ENCODE measurements at places on chromosomes 3 and 15.

- DNase-seq: no peak
These were observed 374.6 kb downstream of the EPHB1 start for GRCh38 chr3:135169651-135170050.

GRCh38 chr3:186694288-186695032 is 22.7 kb upstream of the KNG1 start:
- no peak for DNase-seq

GRCh38 chr3:29481969-29482767 is 201.3 kb downstream of the RBMS3 start:
- DNase-seq: no peak

- no peak for DNase-seq
These were observed 15.0 kb upstream of the LRRC34 start for GRCh38 chr3:169827712-169828111.

GRCh38 chr15:90839187-90840071 is 29.0 kb upstream of the FURIN start:
- DNase-seq: no peak

- no peak for DNase-seq
These were observed 94.1 kb upstream of the CHRM5 start for GRCh38 chr15:33874156-33874555.
